ENCODE measurements at places on chromosomes 2 and 18.
A peak's percentile ranks its signal among the peaks of the same experiment; 100 is the strongest.

- peak; percentile 42 for DNase-seq
Measured at GRCh38 chr2:232523682-232524597, 2.0 kb upstream of the CHRND start.

- DNase-seq = no peak
Measured at GRCh38 chr2:127187831-127188230, 32.3 kb downstream of the CYP27C1 start.

- DNase-seq = no peak
Measured at GRCh38 chr2:162126527-162126926, 25.5 kb downstream of the GCG start.

GRCh38 chr2:181165199-181165868 is 184.9 kb downstream of the UBE2E3 start:
- peak; percentile 64 for DNase-seq

DNA sequence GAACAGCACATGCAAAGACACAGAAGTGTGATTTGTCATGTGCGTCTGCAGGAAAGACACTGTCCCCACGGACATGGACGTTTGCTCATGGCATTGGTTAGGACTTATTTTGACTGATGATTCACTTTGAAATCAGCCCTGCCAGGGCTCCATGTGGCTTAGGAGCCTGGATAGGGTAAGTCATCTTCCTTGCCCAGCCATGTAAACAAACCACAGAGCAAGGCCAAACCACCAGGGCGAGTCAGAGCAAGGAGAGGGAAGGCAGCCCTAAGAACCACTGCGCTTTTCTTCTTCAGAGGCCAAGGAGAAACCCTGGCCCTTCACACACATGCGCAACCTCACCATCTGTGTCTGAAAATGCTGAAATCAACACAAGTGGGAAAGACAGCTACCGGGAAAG is 88.8 kb downstream of the GFPT1 start:
- no peak for DNase-seq

GRCh38 chr2:121044412-121044811 is 240.6 kb downstream of the TFCP2L1 start:
- no peak for DNase-seq

- DNase-seq = no peak
Measured at GRCh38 chr2:11710210-11710609, 36.2 kb upstream of the LPIN1 start.
